ENCODE measurements at places on chromosomes 2 and 18.

DNA sequence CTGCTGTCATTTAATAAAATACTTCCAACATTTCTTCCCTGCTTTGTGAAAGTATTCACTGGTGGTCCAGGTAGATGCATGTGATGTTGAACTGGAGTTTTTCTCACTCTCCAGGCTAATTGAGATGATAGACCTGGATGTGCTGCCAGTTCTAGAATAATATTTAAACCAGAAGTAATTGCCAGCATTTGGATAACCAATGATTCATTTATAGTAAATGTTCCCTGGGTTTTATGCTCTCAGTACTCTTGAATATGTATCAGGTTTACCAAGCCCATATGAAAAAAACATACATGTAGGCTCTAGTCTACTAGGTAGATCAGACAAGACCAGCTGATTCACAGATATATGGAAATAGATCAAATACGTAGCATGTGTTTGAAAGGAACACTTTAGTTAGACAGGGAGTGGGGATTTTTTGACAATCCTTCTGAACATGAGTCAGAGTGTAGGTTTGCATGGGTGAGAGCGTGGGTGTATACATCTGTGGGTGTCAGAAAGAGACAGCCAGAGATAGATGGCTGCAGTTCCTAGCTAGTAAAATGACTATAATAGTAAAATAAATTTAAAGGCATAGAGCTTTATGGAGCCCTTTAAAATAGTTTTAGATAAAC, 115.1 kb downstream of the NAB1 start:
- DNase-seq: no peak

- DNase-seq: no peak
These were observed 337.0 kb downstream of the MBD2 start for GRCh38 chr18:53887447-53887846.

DNA sequence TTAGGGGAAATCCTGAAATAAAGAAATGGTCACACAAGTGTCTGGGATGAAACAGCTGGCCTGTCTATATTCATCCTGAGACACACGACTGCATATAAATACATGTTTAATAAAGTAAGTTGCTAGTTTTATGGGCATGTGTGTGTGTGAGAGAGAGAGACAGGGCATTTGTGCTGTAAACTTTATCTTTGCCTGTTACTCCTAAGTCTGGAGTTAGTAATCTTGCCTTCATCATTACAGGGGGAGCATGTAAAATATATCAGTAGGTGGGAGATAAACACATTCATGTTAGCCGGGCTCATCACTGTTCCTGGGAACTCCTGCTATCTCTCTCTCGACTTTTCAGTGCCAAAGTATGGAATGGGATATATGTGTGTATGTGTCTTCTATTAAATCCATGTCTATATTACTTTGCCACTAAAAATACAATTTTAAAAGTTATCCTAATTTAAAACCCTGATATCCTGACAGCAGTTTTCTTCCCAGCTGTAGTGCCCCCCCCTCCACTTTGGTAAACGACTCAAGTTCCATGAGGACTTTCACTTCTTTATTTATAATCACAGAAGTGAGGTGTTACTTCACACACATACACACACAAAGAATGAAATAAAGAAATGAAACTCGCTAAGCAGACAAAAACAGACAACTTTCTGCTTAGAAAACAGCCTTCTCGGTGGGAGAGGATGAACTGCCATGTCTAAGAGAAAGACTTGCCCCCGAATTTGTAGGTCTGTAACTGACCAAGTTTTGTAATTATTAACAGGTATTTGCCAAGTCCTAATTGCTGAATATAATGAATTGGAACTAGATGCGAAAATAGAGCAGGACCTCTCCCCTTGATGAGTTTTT, 947 bp downstream of the ZEB2 start:
- DNase-seq: no peak

DNA sequence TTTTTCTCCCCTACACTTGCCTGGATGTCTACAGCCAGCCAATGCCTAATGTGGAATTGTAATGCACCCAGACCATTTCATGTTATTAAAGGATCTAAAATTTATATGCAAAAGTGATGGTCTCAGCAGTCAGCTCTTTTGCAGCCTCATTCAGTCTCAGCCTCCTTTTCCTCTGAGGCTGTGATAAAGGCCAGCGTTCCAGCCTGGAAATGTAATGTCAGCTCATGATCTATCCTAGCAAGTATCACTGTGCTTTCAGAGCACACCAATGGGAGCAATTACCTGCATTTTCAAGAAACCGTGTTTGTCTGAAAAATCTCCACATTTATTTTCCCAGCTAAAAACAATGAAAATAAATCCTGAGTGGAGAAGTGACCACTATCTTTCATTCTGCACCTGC, 274.6 kb downstream of the CDH20 start:
- DNase-seq: no peak

DNA sequence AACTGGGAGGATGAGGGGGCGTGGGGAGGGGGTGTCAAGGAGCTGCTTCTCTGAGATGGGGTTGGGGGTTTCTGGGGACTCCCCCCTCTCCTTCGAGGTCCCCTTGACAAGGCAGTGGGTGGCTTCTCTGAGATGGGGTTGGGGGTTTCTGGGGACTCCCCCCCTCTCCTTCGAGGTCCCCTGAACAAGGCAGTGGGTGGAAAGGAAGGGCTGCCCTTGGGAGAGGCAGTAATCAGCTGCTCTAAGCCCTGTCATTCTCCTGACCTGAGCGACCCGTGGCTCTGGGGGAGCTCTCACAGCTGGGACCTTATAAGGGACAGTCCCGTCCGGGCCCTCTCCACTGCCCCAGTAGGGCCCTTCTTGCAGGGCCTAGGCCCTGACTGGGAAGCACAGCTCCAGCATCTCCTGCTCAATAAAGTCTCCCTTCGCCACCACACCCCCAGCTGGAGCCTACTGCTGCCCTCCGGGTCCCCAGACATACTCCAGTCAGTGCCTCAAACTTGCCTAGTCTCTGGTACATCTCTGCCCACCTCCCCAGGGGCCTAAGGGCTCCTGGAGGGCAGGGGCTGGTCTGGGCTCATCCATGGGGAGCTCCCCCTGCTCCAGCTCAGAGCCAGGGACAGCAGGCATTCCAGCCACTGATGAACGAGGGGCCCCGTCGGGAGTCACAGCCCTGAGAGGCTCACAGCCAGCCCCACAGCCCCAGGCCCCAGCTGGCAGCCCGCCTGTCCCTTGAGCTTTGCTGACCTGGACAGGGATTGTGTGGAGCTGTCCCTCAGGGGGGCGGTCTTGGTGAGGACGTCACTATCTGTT, 2.8 kb downstream of the GAREM2 start:
- DNase-seq: no peak

All from SHP77 treated with DMSO at 0.1 percent for 48 hours (cell line).